A673 (cell line): ENCODE measurements at places on chromosomes 2 and 18.

DNA sequence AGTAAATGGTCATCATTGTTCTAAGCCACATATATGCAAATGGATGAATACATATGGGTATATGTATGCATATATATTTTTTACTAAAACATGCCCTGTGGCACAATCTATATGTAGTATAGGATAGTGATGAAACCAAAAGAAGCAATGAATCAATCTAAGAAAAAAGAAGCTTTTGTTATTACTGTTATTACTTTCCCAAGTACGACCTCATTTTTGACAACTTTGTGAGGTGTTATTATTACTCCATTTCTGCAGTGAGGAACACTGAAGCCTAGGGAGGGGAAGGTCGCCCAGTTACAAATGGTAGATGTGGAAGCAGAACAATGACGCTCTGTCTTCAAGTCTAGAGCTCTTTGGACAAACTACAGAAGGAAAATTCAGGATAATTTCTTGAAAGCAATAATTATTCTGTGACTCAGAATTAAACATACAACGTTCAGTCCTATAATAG is 38.3 kb downstream of the STAT4 start:
- no peak for DNase-seq

DNA sequence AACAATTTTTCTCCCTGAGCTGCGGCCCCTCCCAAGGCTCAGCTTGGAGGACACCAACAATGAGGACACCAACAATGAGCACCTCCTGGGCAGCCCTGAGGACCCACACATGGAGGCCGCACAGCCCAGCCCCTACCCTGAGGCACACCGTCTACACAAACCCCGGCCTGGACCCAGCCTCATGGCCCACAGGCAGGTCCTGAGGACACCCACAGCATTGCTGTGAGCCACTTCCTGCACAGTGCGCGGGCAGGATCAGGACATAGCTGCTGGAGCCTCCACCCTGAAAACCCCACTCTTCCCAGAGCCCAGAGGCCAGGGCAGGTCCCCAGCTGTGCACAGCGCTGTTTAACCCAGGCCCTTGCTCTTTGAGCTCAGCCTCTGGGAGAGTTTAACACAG is 194.3 kb downstream of the RTP5 start:
- DNase-seq = no peak

GRCh38 chr2:240922245-240922981 is 16.3 kb downstream of the CROCC2 start:
- no peak for DNase-seq

DNA sequence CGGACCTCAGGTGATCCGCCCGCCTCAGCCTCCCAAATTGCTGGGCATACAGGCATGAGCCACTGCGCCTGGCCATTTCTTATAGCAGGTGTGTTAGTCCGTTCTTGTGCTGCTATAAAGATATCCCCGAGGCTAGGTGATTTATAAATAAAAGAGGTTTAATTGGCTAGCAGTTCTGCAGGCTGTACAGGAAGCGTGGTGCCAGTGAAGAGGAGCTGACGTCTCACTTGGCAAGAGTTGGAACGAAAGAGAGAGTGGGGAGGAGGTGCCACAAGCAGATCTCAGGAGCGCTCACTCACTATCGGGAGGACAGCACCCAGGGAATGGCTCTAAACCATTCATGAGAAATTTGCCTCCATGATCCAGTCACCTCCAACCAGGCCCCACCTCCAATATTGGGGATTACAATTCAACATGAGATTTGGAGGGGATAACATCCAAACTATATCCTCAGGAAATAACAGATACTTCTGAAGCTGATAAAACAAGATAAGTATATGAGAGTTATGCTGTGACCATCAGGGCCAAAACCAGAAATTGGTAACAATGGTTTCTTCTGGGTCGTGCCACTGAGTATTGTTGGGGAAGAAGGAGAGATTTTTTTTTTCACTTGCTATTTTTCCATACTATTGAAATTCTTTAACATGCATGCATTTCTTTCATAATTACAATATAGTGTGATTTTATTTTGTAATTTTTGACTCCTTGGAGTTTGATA is 7.4 kb upstream of the RMC1 start:
- DNase-seq = no peak

GRCh38 chr2:8315531-8316165 is 366.2 kb upstream of the ID2 start:
- no peak for DNase-seq

- DNase-seq = no peak
Measured at GRCh38 chr2:186569897-186570296, 20.0 kb upstream of the ITGAV start.

- no peak for DNase-seq
Measured at GRCh38 chr2:178650554-178650953, 156.7 kb downstream of the TTN start.

DNA sequence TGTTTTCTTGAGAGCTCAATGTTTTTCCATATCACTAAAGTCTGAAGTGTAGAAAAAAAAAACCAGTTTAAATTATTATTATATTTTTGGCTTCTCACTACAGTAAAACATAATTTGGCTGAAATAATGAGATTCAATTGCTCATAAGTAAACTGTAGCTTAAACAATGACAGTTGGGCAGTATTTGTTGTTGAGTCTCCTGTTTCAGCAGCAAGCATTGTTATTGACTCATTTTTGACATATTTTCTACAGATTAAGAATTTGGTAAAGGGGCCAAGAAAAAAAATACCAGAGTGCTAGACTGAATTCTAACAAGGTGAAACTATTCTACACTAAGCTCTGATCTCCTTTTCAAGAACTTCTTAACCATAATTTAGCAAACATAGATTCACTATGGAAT is 2070.4 kb upstream of the CELF4 start:
- DNase-seq = no peak

DNA sequence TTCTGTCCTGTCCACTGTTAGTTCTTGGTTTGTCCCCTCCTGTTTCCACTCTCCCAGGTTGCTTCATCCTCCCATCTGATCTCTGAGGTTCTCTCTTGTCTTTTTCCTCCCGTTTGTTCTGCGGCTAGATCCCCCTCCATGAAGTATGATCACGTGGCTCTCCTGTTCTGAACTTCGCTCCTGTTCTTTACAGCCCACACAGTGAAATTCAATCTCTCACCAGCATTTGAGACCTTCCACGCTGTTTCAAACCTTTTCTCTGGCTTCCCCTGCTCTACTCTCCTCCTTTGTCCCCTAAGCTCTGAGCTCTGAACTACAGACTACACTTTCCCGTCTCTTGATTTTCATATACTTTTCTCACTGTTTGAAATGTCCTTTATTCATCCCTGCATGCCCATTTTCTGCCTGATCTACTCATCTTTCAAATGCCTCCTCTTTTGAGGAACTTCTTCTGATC is 83.5 kb downstream of the OSBPL6 start:
- DNase-seq = peak; percentile 67

GRCh38 chr2:43169987-43170386 is 56.4 kb downstream of the ZFP36L2 start:
- peak; percentile 36 for DNase-seq

- DNase-seq = no peak
Measured at GRCh38 chr2:44582363-44583008, 220.7 kb downstream of the CAMKMT start.

- DNase-seq = no peak
Measured at GRCh38 chr2:133607679-133608078, 39.4 kb upstream of the NCKAP5 start.

- no peak for DNase-seq
Measured at GRCh38 chr2:111669928-111670695, 213.9 kb downstream of the ANAPC1 start.

DNA sequence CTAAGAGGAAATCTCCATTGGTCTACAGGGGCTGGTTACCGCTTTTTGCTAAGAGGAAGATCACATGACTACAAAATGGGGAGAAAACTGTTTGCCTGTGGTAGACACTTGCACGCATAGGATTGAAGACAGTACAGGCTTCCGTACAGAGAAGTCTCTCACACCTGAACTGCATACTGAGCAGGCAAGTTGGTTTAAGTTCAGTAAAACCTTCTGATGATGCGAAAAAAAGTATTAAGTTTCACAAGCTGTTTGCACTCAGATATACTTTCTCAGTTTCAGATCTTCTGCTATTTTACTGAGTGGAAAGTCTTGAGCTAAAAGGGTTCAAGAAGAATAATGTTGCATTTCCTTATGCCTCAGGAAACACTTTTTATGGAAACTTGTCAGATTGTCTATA is 292.2 kb upstream of the MC4R start:
- no peak for DNase-seq

DNA sequence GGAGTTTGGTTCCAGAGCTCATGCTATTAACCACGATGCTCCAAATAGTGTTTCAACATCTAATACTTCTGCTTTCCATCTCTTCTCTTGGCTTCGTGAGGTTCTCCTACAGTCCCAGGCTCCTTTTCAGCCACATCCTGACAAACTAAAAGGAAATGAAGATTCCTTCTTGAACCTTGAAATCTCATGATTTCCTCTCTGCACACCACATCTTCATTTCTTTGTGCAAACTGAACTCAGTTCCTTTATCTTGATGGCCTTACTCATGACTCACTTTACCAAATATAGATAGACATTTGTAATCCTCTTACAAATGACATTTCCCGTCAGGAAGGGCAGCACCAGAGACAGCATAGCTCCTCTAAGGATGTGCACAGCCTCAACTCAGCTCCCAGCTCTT is 50.0 kb upstream of the ITGA4 start:
- no peak for DNase-seq

DNA sequence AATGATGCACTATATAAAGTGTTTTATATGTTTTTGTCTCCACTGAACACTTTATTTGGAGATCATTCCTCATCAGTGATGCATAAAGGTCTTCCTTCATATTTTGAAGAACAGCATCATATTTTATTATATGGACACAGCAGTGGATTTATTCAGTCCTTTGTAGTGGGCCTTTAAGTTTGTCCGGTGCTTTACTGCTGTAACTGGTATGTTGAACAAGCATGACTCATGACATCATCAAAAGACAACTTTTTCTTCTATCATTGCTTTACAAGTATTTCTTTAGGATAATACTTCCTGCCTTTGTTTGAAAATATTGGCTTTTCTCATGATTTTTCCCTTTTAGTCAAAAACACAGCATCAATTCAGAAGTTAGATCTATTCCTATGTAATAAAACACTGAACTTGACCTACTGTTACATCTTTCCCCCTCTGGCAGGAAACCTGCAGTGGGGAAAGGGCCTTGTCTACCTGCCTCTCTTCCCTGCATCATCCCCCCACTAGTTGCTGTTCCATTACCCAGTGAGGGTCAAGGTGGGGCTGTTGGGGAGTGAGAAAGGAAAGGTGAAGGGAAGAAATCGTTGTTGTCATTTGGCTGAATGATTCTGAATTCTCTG is 241.2 kb downstream of the CYP26B1 start:
- DNase-seq = no peak

DNA sequence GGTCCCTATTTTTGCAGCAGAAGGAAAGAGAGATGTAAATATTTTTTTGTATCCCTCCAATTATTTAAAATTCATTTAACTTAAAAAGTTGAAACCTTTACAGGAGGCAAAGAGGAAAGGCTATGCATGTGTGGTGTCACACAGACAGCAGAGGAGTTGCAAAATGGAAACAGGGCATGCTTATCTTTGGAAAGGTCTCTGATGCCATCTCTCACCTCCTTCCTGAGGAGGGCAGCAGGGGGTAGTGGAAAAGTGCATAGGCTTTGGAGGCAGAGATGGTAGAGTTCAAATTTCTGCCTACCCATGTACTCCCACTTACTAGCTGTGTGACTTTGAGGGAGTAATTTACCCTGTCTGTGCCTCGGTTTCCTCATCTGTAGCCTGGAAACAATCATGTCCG is 99.6 kb upstream of the MCFD2 start:
- DNase-seq = no peak

DNA sequence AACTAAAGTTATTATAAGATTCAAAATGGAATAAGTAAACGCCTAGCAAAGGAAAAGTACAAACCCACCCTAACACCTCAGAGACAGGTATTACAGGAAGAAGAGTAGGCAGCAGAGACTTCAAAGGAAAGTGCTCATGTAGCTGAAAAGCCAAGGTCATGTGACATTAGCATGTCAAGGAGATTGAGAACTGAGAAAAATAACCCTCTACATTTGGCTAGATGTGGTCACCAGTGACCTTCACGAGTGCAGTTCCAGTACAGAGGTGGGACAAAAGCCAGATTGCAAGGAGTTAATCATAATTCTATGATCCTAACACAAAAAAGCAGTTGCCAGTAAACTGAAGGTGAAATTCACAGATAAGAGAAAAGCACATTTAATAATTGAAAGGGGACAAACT is 252.7 kb downstream of the ZEB2 start:
- no peak for DNase-seq

DNA sequence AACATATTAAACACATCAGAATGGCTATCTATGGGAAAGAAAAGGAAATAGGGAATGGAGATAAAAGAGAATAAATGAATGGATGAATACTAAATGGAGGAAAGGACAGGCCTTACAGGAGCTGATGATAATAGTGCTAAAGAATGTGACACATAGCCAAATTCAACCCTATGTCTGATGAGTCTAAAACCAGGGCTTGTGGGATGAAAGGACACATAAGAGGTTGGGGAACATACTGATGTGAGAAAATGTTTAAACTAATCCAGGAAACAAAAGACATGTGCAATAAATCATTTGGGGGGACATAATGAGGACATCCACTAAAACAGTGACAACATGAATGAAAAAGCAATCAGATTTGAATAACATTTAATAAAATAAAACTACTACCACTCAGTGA is 120.0 kb downstream of the DYM start:
- DNase-seq = peak; percentile 74

DNA sequence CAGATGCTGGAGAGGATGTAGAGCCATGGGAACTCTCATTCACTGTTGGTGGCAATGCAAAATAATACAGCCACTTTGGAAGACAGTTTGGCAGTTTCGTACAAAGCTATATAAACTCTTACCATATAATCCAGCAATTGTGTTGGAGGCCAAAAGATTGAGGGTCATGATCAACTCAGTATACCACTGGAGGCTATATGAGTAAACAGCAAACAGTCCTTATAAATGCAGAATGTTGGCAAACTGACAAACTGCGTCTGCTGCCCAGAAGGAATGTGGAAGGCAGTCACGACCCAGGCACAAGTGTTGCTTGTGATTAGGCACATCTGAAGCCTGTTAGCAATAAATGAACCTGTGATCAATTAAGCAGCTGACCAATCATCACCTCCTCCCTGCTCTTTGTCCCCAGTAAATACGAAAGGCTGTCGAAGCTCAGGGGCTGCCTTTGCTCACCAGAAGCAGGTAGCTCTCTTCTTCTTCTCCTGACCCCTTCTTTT is 98.1 kb upstream of the SPOPL start:
- DNase-seq = no peak

- no peak for DNase-seq
Measured at GRCh38 chr2:191087311-191087710, 63.5 kb downstream of the STAT4 start.

DNA sequence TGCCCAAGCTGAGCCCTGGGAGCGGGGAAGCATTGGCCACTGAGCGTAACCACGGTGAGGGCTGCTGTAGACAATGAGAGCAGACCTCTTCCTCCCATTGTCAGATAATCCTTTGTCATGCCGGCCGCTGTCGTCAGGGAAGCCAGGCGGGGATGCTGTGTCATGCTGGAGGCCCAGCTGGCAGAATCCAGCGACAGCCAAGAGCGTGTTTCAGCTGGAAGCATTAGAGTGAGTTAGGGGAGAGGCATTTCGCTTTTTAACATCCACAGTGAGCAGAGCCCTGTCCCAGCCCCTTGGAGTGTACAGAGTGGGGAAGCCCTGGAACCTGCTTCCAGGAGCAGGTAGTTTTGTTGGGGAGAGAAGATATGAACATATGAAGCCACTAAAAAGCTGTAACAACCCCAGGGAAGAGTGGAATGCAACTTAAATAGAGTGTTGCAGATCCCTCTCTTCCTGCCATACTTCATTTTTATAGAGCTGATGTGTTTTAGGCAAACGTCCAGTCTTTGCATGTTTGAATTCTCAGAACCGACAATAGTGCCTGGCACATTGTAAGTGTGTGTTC is 7.0 kb downstream of the CTIF start:
- peak; percentile 75 for DNase-seq
